NCI-H187 treated with DMSO at 0.1 percent for 48 hours (cell line): ENCODE measurements at places on chromosomes 3 and 15.

DNA sequence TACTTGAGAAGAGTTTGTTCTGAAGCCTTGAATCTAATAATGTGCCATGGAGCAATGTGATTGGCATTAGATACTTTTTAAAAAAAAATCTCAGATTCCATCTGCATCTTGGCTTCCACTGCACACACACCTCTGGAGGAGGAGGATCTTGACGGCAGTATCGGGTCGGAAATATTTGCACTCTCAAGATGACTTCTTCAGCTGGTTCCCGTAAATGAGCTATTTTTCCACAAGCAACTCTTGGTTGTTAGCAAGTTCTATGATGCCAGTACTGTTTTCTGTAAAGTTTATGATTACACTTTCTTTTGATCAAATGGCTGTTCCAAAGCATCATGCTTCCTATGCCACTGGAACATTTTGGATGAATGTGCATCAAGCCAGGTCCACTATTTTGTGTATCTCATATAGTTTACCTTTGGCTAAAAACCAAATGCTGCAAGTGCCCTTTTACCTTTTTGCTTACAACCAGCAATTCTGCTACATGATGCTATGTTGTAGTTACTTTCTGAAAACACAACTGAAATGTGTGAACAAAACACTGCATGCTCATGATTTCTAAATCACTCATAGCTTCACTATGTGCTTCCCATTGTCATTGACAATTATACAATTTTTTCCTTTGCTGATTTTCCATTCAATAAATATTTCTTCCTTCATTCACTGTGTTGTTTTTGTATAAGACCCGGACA is 43.8 kb downstream of the CCR3 start:
- DNase-seq, result no peak

DNA sequence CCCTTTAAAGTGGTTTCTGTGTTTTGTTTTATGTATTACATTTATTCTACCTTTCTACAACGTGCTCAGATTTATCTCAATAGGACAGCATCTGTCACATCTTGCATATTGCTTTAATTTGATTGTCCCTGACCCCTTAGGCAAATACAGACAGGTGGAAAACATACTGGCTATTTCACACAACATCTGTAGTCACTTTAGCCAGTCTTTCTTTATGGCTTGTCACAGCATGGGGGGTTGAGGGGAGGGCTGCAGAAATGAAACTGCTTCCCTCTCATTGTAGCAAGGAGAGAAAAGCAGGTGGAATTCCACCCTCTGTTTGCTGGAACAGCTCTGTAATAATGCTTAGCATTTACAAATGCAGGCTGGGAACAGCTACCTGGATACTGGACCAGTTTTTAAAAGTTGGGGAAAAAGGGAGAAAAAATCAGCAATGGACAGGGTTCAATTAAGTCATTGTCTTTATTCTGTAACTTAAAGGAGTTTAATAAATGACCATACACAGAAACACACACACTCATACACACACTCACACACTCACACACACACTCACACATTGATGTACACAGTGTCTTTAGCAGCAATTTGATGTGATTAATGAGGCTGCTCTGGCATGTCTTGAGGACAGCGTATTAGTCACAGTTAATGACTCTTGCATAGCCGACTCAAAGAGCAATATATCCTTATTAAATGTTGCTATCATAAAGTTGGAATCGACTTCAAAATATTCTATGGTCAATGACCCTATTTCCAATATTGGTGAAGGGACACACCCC is 283.7 kb upstream of the GBE1 start:
- no peak for DNase-seq

- DNase-seq, result no peak
Measured at GRCh38 chr3:24306518-24306917, 188.1 kb downstream of the THRB start.

DNA sequence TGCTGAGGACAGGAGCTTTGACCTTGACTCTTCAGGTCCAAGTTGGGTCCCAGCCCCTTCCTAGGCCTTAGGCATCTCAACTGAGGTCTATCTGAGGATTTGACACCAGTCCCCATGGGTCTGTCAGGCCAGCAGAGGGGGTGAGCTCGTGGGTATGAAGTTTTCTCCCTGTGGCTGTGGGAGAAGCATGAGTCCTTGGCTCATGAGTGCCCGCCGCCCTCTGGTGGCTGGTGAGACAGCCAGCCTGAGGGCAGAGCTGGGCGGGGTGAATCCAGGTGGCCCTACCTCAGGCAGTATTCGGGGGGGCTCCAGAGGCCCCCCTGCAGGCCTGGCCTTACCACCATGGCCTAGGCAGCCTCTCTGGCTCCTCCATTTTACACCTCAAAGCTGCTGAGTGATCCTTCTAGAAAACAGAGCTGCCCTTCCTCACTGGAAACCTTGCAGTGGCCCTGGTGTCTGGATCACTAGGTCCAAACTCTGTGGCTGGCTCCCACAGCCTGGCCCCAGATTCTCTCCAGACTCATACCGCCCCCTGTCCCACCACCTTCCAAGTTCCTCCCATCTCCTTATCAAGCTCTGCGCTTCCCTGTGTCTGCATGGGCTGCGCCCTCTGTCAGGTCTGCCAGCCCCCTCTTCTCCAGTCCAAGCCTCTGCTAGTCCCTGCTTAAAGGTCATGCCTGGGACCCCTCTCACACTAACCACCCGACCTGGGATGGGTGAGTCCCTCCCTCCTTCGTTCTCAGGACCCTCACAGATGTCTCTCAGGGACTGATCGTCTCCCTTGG is 16.1 kb downstream of the SH2D7 start:
- DNase-seq, result no peak

DNA sequence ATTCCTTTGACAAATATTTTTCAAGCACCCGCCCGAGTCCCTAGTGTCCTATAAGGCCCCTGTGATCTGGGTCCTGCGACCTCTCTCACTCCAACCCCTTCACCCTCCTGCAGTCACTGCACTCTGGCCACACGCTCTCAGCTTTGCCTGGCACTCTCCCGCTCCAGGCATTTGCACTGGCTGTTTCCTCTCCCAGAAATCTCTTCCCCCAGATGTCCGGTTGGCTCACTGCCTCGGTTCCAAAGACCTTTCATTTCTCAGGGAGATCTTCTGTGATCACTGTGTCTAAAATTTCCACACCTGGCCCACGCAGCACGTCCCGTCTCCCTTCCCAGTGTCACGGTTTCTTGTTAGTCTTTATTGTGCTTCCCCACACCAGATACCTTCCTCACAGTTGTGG is 97.4 kb downstream of the WNT7A start:
- DNase-seq, result no peak

- no peak for DNase-seq
Measured at GRCh38 chr3:153173758-153174516, 11.9 kb downstream of the RAP2B start.
